CD4-positive, alpha-beta T cell treated with Interleukin-15 for 1 hour (primary cell): ENCODE measurements at places on chromosomes 11 and 22.

- no peak for DNase-seq
These were observed 310 bp downstream of the TCF20 start for GRCh38 chr22:42270176-42270509.

DNA sequence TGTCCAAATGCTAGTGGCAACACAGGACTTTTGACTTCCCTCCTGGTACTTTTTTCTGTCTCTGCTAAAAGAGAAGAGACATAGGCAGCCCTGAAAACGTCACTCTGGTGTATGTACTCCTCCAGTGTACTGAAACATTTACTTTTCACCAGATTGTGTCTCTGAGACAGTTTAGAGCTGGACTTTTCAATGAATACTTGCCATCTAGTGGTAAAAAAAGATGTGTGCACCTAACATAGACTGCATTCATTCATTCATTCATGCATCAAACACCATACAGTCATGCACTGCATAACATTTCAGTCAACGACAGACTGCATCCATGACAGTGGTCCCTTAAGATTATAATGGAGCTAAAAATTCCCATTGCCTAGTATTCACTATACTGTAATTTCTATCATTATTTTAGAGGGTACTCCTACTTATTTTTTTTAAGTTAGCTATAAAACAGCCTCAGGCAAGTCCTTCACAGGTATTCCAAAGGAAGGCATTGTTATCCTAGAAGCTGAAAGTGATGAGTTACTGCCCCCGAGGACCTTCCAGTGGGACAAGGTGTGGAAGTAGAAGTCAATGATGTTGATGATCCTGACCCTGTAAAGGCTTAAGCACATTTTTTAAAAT is 186.2 kb downstream of the SPON1 start:
- no peak for DNase-seq

DNA sequence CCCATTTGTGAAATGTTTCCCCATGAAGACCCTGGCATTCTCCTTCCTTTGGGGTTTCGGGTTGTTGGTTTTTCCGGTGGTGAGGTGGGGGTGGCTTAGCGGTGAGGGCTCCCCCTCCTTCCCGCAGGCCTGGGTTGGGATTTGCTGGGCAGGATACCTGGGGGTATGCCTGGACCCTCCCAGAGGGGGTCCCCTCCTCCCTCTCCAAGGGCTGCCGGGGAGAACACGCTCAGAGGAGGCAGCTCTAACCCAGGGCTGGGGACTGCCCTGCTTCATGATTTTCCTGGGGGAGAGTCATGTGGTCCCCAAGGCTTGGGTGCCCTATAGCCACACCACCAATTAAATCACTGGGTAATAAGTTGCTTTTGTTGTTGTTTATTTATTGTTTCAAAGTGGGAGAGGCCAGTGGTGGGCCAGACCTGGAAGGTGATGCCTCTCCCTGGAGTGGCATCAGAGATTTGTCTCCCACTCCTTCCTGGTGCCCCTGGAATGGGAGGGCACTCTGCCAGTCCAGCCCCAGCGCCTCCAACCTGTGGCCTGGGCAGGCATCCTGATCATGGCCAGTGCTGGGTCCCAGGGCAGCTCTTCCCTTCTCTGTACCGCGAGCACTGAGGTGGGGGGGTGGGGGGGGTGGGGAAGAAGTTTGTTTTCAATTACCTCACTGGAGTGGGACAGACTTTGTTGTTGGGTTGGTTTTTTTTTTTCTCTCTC is 1.3 kb upstream of the CLCF1 start:
- no peak for DNase-seq

GRCh38 chr22:40334899-40335298 is 11.4 kb upstream of the ADSL start:
- no peak for DNase-seq

- no peak for DNase-seq
These were observed 40.7 kb downstream of the FAM181B start for GRCh38 chr11:82692981-82693380.

GRCh38 chr11:89182773-89183518 is 5.3 kb downstream of the TYR start:
- DNase-seq = no peak

DNA sequence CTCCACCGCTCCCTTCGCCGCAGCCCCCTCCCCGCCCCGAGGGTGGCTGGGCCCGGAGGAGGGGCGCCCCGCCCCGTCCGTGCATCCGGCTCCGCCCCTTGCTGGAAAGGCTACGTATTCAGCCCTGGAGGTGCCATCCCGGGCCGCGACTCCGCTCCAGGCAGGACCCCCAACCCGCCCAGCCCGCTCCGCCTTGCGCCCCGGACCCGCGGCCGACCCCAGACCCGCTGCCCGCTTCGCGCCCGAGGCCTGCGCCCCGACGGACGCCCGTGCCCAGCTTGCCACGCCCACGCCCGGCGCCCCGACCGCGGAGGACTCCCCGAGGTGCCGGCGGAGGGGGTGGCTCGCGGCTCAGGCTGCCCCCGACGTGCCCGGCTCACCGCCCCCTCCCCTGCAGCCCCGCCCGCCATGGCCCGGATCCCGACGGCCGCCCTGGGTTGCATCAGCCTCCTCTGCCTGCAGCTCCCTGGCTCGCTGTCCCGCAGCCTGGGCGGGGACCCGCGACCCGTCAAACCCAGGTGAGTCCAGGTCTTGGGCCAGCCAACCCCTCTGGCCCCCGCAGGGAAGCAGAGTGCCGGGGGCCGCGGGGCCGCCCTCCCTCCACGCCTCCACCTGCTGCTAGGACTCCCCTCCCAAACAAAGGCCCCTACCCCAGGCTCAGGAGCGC is at the start of gene ADM2:
TSS of gene ADM2 (plus strand) at position 104 of the 667 bp plus-strand sequence. CDS start at position 409, 305 bp downstream.
- DNase-seq = peak; percentile 60

GRCh38 chr22:46827781-46828180 is 65.3 kb downstream of the TBC1D22A start:
- DNase-seq = no peak

DNA sequence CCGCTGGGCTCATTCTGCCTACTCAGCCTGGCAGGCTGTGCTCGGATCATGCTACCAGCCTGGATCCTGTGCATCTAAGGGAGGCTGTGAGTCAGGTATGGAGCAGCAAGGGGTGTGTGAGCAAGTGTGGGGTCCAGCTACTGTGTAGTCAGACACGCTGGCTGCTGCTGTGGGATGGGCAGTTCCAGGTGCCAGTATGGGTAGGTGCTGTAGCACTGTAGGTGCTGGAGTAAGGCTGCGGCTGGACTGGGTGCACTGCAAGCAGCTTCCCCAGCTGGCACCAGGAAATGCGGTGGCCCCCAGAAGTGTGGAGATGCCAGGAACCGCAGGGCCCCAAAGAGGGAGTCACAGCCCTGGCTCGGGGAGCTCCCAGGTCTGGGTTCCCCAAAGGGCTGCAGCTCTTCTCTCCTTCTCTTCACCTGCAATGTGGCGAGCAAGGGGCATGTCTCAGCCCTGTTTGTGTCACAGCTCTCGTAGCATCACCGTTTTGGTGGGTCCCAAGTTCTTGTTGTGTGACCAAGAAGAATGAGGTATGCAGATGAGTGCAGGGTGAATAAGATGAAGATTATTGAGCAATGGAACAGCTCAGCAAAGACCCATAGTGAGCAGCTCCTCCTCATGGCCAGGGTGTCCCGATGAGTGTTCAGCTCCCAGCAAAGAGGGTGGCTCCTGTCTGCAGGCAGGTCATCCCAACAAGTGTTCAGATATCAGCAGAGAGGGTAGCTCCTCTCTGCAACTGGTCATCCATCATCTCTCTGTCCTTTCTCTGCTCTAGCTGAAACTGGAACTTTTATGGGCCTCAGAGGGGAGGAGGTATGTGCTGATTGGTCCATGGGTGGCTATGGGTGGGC is 462.9 kb downstream of the TBC1D22A start:
- no peak for DNase-seq

- DNase-seq = no peak
These were observed 187.8 kb upstream of the DDI1 start for GRCh38 chr11:103848686-103849085.

DNA sequence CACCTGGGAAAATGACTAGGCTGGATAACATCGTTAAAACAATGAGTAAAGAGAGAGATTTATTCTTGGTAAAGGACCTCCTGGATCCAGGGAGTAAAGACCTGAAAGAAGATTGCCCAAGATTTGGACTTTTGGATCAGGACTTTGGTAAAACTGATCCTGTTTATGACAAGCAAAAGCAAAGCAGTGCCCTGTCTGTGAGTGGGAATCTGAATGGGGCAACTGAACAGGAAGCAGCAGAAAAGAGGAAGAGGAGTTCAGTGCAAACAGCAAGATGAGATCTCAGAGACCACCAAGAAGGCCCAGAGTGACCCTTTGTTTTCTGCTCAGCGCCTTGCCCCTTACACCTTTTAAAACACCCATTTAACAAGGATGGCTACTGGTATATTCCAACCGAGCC is 122.0 kb downstream of the VPREB1 start:
- no peak for DNase-seq
